CD4-positive, alpha-beta T cell treated with Interleukin-21 for 1 hour (primary cell): ENCODE measurements at places on chromosomes 11 and 22.

DNA sequence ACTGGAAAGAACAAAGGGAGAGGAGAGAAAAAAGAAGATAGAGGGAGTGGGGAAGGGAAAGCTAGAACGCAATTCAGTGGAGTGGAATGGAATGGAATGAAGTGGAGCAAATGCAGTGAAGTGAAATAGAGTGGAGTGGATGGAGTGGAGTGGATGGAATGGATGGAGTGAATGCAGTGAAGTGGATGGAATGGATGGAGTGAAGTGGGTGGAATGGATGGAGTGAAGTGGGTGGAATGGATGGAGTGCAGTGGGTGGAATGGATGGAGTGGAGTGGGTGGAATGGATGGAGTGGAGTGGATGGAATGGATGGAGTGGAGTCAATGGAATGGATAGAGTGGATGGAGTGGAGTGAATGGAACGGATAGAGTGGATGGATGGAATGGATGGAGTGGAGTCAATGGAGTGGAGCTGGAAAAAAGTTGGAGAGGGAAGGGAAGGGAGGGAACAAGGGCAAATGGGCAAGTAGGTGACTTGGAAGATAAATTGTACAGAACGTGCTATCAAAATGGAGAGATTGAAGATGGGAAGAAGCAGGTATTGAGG is 13.9 kb downstream of the IFITM10 start:
- DNase-seq: no peak

DNA sequence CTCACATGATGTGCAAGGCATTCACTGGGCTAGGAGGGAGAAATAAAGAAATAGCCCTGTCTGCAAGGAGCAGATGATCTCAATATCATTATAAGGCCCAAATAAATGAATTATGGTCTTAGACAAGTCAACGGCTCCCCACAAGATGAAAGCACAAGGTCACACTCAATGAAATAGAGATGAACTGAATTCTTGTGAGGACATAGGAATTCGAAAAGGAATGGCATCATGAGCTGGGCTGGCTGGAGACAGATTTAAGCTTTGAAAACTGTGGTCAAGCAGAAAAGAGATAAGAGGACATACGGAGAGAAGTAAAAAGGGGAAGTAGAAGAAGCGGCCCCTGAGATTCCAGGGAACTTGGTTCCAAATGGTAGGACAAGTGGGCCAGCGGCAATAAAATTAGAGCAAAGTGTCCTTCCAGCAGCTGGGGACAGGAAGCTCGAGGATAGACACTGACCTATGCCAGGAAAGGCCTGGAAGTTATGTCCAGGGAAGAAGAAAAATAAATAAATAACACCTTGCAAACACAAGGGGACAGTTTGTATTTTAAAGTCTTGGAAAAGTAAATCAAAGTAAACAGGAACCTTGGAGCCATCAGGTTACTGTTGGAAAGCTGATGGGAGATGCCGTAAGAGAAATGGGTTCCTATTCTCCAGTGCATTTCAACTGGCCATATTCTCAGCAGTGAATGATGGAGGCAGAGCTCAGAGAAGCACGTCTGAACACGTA is 37.8 kb downstream of the GALNT18 start:
- DNase-seq: no peak

GRCh38 chr11:95296165-95296564 is 65.2 kb upstream of the SESN3 start:
- DNase-seq: no peak

DNA sequence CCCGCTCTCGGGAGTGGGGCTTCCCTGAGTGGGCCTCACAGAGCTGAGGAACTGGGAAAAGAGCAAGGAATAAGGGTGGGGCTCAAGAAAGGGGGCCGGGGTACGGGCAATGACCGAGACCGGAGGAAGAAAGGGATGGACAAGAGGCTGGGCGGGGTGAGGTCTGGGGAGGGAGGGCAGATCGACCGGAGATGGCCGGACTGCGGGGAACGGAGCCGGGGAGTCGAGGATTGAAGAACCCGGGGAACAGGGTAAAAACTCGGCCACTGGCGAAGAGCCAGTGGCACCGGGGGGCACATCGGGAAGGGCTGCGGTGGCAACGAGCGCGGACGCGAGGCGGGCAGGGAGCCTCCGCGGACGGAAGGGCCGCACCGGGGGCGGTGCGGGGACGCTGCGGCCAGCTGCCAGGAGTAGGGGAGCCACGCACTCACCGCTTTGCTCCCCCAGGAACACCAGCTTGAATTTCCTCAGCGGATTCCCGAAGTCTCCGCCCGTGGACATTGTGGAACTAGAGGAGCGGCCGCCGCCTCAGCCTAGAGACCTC is 667 bp downstream of the RAB6A start:
- no peak for DNase-seq

- DNase-seq: peak; percentile 18
These were observed 100.0 kb upstream of the OR4B1 start for GRCh38 chr11:48116437-48117228.

DNA sequence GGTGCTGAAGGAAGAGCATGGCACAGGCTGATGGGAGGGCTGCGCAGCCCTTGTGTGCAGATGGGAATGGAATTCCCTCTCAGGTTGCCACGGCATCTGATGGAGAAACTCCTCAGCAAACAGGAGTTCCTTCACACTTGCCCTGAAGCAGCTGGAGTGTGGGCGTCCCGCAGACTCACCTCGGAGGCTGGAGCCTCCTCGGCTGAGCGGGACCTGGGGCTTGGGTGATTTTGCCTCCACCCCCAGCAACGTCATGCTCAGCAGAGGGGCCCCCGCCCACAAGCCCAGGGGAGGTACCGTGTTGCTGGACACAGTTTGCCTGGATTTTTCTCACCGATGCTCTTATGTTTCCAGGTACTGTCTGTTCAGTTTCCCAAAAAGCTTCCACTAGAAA is 63.4 kb downstream of the MYO7A start:
- DNase-seq: no peak

GRCh38 chr11:101974255-101974654 is 57.9 kb upstream of the ANGPTL5 start:
- DNase-seq: no peak

DNA sequence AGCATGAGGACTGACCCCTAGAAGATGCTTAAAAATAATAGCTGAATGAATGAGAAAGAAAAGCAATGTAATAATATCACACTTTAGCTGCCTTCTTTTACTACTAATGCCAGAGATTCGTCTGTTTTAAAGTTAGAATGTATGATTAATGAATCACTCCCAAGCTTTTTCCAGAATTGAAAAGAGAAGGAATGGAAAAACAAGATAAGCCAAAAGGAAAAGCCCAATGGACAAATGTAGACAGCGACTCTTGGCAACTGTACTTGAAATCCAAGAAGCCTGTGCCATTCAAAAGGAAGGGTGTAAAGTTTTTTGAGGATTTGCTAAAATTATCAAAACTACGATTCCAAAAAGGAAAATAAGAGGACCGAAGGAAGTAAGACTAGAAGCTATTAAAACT is 40.8 kb upstream of the PAMR1 start:
- no peak for DNase-seq

- DNase-seq: peak; percentile 39
These were observed 9.6 kb upstream of the HTATIP2 start for GRCh38 chr11:20353829-20354434.

- DNase-seq: no peak
These were observed 21.2 kb downstream of the ARL14EP start for GRCh38 chr11:30344085-30344484.

DNA sequence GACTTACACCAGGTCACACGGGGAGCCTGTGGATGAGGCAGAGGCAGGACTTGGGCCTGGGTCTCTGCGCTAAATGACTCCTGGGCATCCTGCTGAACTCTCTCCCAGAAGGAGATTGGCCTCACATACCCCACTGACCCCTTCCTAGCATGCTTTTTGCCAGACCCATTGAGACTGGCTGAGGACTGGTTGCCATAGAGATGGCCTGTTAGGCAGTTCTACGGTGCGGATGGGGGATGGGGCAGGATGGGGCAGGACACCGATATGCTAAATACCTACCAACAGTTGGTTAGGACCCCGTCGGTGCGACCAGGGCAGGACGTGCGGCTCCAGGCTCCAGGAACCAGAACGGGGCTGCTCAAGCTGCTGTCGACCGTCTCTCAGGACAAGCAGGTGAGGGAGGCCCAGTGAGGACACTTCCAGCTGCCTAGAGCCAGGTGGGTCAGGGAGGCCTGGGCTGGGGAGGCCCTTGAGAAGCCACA is at the start of gene TSGA10IP:
TSS of gene TSGA10IP (plus strand) at position 51 of the 482 bp plus-strand sequence. CDS start at position 247, 196 bp downstream.
- DNase-seq: no peak

DNA sequence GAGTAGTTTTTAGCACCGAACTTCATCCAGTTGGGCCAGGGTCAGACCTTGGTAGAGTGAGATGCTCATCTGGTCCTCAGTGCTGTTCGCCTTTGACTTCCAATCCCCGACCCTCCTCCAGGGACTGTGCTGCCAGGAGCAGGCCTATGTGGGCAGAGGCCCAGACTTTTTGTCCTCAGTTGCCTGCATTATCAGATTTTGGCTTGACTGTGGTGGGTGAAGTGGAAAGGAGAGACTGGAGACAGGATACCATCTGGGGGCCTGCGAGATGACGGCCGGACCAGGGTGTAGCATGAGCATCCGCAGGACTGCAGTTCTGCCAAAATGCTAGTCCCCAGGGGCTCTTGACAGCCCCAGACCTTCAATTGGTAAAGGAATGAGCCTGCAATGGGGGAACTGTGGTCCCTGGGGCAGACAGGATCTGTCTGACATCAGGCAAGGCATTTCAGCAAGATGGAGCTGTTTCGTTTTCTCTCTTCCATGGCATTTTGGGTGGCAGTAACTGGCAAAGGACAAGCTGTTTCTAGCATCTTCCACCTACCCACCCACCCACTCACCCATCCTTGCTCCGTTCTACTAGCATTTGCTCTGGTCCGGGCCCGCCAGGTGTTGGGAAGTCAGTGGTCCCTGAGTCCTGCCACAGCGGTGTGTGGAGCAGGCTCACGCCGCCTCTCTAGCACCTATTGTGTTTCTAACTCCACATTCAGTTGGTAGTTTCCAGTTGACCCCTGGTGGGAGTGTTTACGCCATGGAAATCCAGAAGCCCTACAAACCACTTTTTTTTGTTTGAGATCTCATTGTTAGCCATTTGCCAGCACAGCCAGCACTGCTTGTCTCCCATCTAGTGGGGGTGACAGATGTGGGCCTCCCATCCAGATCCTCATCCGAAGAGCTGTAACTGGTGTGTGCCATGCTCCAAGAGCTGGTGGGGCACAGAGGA is 53.5 kb downstream of the OTOG start:
- DNase-seq: no peak

DNA sequence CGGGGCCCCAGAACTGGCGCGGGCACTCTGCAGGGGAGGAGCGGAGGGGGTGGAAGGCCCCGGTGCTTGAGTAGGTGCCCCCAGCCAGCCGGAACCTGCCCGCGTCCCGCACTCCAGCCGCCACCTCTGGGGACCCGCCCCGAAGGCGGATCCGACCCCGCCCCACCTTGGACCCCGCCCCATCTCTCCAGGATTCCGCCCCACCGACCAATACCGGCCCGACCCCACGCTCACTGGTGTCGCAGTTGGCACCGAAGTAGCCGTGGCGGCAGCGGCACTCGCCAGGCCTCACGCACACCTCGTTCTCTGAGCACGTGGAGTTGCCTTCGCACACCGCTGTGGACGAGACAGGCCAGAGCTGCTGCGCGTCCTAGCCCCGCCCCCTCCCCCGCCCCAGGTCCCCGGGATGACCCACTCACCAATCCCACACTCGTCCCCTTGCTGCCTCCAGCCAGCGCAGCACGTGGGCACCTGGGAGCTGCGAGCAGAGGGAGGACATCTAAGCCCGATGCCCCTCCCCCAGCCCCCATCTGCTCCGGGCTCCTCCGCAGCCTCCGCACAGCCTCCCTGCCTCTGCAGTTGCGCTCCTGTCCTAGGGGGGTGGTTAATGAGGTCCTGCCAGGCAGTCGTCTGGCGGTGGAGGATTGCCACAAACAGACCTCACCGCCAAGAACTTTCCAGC is 6.0 kb downstream of the SCARF2 start:
- no peak for DNase-seq

DNA sequence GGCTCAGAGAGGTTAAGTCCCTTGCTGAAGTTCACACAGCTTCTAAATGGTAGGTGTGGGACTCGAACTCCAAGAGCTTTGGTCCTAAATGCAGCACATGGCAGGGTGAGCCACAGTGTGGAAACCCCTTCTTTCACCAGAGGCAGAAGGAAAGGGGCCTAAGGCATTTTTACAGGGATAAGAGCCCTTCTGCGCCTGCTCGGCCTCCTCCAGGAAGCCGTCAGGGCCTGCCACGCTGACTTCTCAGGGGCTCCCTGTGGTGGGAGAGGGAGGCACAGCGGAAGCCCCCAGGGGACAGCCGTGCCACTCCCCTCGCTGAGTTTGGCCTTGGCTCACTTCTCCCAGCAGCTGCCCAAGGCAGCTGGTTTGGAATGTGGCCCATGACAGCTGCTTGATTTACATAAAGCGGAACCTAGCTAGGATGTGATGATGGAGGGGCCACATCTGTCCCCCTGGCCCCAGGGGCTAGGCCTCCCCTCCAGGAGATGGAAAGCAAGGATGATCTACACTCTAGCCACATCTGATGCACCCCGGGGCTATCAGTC is 35.4 kb downstream of the CD82 start:
- DNase-seq: no peak
